ENCODE measurements at places on chromosomes 6 and 20.
A peak's percentile ranks its signal among the peaks of the same experiment; 100 is the strongest.

DNA sequence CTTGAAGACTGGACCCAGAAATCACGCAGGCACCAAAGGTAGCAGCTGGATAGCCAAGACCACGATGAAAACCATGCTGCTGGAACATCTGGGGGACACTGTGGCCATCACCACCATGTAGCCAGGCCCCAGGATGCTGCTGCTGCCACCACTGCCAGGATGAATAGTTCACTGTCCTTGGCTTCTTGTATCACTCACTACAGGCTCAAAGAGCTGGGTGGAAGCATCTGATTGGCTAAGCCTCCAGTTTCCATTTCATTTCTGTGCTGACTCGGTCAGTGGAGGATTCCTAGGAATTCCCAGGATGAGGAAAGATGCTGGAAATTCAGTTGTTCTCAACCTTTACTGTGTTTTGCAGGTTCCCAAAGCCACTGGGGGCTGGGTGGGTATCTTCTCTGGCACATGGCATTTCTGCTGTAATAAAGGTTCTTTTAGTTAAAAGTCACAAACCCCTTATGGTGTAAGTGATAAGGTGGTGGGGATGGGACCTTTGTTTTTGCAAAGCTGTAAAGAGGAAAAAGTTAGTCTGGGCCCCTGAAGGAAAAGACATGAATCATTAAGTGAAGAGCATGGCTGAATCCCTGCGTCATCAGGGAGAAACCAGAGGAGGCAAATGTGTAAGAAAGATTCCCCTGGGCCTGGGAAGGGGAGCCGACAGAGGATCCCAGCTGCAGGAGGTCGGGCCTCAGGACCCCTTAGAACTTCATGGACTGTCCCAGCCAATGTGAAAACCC is 75.6 kb upstream of the RNF24 start:
- no peak for DNase-seq

DNA sequence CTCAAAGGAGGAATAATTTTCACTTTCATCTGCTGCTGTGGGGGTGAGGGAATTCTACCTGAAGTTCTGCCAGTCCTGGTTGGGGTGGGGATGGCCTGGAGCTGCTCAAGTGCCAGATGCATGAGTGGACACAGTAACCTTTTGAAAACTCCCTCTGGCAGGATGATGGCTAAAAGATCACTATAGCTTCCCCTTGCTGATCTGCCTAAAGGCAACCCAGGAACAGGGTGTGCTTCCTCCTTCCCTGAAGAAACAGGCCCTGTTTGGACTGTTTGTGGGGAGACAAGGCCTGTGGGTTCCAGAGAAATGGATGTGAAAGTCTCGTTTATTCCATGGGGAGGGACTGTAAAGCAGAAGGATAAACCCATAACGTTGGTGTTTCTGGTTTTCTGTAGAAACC is 176.9 kb downstream of the DTNBP1 start:
- DNase-seq = no peak

DNA sequence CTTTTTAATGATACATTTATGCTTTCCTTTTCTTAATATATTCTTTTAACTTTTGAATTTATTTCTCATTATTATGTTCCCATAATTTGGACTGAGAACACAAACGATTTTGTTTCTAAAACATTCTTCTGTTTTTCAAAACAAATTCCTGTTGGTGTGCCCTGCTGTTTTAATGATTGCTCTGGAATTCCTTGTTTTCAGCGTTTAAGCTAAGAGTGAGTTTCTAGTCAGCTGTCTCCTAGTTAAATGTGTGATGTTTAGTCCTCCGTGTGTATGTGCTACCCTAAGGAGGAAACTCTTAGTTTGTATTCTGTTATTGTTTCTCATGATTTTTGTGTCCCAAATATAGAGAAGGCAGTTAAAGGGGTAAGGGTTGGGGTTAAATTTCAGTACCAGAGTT is 306.1 kb upstream of the RGS17 start:
- no peak for DNase-seq

DNA sequence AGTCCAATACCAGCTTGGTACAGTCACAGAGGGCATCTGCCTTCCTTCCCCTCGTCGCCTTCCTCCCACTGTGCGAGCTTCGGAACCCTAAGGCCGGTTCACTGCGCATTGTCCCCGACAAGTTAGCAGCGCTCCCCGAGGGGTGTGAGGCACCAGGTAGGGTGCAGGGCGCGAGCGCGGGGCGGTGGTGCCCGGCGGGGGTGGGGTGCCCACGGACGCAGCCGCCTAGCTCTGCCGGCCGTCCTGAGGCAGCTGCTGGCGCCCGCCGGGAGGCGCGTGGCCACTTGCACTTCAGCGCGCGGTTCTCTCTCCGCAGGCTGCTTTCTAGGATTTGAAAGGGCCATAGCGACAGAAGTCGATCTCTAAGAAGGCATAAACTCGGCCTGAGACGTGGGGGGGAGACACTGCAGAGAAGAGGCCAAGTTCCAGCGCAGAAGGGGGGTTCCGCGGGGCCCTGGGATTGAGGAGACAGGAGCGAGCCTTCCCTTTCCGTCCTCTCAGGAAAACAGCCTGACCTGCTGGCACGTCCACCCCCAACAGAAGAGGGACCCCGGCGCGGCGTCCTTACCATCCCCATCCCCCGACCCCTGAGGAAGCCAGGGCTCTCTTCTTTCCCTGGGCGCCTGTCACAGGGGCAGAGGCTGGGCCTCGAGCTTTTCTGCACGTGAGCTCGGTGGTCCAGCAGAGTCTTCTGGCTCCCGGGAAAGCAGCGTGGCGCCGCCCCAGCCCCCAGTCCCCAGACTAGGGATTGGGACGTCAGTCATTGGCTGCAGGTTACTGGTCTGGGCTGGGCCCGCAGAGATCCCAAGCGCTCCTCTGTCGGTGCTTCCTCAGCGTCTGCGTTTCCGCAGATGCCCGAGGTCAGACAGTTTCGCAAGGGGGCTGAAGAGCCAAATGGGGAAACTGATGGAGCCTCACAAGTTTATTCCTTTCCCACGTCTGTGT is 15.6 kb upstream of the PRDM13 start:
- no peak for DNase-seq

DNA sequence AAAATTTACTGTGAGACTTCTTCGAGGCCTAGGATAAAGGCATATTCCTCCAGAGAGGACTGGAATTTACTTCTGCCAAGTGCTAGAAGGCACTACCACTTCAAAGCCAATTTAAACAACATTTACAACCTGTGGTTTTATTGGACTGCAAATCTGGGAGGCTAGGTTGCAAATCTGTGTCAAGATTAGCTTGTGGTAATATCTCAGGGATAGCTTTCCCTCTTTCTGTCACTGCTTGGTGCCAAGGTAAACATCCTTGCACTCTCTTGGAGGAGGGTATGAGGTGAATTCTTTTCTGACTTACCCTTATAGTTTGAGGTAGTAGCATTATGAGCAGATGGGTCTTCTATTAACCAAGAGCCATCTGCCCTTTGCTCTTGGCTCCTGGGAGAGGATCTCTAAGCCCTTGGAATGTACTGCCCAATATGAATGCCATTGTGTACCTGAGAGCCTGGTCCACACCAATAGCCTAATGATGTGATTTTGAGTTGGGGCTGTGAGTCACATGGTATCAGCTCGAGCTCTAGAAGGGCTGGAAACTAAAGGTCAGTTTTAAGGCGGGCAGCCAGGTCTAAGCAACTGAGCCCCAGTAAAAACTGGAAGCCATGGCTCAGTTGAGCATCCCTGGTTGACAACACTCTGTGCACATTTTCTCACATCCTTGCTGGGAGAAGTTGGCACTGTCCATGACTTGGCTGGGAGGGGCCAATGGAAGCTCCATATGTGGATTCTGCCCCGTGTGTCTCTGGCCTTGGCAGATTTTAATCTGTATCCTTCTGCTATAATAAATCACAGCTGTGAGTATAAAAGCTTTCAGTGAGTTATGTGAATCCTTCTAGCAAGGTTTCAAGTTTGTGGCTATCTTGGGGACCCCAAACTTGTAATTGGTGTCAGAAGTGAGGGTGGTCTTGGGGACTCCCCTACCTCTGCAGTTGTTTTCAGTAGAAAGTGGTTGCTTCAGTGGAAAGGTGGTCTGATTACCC is 188.1 kb downstream of the UBE3D start:
- peak; percentile 29 for DNase-seq

- no peak for DNase-seq
Measured at GRCh38 chr6:169665289-169665688, 36.5 kb downstream of the WDR27 start.

DNA sequence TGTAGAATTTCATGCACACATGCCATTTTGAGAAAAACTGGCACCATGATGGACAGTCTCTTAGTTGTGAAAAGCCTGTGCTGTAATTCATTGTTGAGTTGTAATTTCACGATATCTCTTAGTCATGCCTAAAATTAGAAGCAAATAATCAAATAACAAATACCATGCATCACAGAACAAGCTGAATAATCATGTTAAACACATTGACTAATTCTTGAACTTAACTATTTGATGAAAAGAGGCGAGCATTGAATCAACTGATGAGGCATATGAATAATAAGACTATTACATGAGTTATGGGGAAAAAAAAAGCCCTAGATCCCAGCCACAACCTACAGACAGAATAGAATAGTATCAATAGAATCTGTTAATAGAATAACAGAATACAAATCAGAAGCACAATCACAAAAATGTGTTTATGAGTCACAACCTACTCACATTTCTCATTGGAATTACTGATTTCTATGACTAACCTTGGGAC is 14.2 kb upstream of the RNF217 start:
- DNase-seq = no peak

DNA sequence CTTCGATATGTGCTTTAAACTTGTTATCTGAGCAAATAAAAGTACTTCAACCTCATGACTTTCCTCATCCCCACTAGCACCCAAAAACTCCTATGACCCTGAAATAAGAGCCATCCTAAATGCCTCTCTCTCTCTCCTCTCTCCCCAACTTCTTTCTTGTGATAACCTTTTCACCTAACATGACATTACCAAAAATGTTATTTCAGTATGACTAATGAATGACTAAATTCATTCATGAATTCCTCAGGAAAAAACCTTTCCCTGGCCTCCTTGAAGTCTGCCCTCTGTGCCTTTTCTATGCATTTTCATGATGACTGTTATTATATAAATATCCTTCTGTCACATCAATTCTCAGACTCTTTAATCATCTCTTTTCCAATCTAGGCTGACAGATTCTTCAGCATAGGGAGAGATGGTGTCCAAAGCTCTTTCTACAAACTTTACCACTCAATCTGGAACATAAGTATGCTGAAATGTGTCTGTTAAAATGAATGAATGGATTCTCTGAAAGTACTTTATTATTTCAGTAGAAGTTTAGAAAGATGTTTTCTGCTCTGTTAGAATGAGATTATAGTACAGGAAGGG is 114.3 kb upstream of the GGTLC1 start:
- DNase-seq = no peak

- peak; percentile 71 for DNase-seq
Measured at GRCh38 chr6:119148098-119148824, 69.8 kb upstream of the FAM184A start.

- no peak for DNase-seq
Measured at GRCh38 chr6:28632326-28632851, 106.7 kb downstream of the GPX5 start.

DNA sequence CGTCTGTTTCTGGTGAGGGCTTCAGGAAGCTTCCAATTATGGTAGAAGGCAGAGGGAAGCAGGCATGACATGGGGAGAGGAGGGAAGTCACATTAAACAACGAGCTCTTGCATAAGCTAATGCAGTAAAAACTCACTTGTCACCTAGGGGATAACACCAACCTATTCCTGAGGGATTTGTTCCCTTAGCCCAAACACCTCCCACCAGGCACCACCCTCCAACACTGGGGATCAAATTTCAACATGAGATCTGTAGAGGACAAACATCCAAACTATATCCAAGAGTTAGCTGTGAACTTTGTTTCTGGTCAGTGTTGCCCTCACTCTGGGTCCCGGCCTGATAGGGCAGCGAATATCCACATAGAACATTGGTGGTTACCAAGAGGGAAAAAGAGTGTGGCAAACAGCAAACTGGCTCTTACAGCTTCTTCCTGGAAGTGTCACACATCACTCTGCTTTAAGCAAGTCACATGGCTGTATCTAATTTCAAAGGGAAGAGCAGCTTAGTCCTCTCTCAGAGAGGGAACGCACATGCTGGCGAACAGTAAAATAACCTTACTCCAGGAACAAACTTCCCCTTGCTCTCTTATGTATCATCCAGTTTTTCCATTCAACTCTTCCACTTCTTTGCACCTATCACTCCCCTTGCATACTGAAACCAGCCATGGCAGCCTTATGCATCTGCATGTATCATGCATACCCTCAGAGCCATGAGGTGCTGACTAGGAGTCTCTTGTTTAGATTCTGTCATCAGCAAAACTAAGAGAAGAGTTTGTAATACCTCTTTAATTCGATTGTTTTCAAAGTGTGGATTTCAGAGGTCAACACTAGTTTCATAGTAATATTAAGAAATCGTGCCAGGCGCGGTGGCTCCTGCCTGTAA is 4.8 kb upstream of the MOCS1 start:
- no peak for DNase-seq
